ENCODE measurements at places on chromosomes 3 and 15.
A peak's percentile ranks its signal among the peaks of the same experiment; 100 is the strongest.

GRCh38 chr3:149042789-149043386, 43.4 kb downstream of the HLTF start:
- DNase-seq = peak; percentile 26

- DNase-seq = no peak
These were observed 120.1 kb downstream of the LRRN1 start for GRCh38 chr3:3919316-3919715.

GRCh38 chr15:63491979-63492378, 12.4 kb upstream of the USP3 start:
- peak; percentile 61 for DNase-seq

DNA sequence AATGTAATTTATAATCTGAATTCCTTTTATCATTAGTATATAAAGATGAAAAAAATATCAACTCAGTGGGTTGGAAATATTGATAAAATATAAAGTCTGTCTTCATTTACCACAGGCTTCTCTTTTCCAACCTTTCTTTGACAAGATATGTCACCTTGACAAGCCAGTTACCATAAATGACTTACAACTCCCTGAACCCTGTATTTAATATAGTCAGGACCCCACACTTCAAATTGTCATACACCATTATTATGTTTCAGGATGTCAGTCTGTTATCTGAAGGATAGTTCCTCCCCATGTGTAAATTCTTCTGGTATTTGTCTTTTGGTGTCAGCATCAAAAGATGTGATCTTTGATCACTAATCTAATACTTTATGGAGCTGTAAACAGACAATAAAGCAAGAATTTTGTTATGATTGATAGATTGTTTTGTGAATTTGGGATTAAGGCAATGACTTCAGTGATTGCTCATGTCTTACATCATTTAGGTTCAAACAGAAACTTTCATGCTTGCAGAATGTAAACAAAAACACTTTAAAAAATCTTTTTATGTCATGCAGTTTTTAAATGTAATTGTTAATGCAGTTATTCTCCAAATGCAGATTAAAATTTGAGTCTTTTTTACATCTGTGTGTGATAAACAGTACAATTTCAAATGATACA, 503.5 kb upstream of the BCHE start:
- DNase-seq = no peak

- DNase-seq = no peak
These were observed 10.1 kb upstream of the CAMK1 start for GRCh38 chr3:9779721-9780457.

DNA sequence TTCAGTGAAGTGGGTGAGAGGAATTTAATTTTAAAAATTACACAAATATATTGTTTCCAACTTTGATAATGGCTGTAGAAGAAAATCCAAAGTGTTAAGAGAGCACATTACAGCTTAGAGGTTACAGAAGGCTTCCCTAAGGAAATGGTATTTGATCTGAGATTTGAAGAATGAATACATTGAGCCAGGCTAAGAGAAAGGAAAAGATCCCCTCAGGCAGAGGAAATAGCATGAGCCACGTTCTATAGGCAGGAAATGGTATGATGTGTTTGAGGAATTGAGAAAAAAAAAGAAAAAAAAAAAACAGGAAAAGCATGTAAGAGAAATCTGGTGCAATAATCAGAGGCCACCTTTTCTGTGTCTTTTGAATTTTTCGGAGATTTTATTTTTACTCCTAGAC, 48.6 kb downstream of the UNC13C start:
- DNase-seq = no peak

DNA sequence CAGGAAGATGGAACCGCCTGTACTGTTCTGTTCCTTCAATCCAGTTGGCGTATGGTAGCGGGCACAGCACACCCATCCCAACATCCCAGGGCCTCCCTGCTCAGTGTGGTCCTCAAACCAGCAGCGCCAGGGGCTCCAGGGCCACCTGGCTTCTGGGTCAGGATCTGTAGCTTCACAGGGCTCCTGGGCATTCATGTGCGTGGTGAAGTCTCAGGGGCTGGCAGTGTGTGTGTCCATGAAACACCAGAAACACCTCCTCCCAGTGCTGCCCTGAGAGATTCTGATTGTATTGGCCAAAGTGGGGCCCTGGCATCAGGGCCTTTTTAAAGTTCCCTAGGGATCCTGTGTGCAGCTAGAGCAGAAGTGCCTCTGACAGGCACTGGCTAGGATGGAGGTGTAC, 42.1 kb downstream of the ABTB1 start:
- no peak for DNase-seq

DNA sequence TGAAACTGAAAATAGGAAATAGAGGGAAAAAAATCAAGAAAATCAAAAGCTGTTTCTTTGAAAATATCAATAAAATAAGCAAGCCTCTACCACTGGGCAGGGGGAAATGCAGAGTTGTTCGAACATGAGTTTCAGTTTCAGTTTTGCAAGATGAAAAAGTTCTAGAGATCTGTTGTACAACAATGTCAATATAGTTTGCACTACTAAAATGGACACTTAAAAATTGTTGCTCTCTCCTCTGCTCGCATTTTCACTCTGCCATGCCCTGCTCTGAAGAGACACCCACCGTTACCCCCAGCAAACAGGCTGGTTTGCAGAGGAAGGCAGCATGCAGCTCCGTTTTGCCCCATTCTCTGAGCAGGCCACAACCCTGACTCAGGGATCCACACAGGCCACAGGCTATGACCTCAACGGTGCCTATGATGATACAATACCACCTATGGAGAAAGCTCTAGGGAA, 64.5 kb downstream of the ZNF148 start:
- no peak for DNase-seq

DNA sequence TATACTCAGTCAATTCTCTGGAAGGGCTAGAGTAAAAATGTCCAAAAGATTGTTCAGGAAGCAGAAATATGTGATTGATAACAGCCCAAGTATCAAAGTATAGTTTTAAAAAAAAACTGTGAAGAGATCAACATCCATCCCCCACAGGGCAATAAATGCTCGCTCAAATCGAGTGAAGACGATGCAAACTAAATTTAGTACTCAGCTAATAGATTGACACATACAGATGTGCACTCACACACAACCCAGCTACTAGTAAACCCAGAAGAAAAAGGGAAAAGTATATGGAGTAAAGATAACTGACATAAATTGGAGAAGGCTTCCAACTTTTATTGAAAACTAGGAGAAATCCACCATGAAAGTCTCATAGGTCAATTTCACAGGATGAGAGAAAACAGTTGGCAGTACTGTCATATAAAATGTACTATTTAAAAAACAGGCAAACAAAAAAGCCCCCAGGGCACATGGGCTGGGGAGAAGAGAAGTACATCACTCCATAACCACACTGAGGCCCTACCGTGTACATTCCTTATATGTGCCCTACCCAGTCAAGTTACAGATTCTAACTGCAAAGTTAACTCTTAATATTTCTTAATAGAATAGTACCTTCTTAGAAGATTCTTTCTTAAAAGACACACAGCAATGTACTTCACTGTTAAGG, 125.7 kb downstream of the TBL1XR1 start:
- DNase-seq = no peak

DNA sequence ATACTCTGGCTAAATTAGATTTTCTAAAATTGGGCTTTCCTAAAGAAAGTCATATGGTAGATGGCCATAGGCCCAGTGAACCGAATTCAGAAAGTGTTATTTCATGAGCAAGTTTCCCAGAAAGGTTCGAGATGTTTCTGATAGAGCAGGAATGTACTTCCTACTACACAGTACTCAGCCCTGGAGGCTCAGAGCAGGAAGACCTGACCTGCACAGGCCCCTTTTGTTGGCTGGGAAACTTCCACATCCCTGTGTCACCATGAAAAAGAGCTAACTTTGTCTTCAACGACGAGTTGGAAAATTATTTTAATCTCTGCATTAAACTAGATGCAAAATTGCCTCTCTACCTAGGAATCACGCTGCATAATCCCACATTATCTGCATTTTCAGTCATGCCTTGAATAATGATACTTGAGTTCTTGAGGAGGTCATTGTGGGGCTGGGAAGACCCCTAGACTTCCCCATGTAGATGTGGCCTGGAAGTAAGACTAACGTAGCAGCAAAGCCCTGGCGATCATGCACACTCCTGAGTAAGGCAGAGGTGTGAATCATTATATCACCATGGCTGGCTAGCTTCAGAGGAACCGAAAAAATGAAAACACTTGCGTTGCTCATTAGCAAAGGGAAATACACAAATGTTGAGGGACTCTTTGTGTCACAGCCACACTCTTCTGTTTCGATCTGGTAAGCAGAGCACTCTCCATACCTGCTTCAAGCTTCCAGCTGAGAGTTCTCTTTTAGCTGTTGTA, 47.1 kb downstream of the CMTM7 start:
- DNase-seq = no peak

DNA sequence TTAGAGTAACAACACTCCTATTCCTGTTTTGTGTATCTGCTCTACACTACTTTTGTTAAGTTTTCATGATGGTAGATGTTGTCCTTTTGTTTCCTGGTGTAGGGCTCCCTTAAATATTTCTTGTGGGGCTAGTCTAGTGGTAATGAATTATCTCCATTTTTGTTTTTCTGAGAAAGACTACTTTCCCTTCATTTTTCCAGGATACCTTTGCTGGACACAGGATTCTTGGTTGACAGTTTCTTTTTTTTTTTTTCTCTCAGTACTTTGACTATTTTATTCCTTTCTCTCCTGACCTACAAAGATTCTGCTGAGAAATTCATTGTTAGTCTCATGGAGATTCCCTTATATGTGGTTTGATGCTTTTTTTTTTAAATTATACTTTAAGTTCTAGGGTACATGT, 37.9 kb downstream of the FAIM start:
- DNase-seq = no peak

GRCh38 chr15:28047277-28047676, 51.8 kb downstream of the OCA2 start:
- DNase-seq = no peak

DNA sequence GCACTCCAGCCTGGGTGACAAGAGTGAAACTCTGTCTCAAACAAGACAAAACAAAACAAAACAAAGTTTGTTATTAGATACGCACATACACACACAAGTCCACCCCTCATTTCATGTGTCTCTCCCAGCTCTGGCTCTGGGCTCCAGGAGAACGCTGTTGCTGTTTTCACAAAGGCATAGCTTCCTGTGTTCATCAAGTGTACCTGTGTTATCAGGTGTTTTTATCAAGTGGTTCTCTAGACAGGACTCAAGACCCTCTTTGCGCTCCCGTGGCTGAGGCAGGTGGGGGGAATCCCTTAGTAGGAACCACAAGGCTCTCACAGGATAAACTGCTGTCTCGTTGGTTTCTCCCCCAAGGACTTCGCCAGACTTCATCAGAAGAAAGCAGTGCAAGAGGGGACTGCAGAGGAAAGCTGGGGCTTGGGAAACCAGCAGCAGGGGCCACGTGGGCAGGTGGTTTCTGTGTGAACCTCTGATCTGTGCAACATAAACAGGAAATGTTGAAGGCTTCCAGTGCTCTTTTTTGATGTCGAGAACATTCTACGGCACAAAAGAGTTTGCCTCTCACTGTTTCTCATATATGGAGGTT, 6.9 kb upstream of the PPP1R2 start:
- no peak for DNase-seq

- no peak for DNase-seq
These were observed 81.8 kb upstream of the GRM7 start for GRCh38 chr3:6779140-6779539.

GRCh38 chr15:40096094-40096891, 12.4 kb downstream of the BMF start:
- no peak for DNase-seq

- peak; percentile 13 for DNase-seq
These were observed 84.3 kb downstream of the ATP1B3 start for GRCh38 chr3:141960731-141961130.

DNA sequence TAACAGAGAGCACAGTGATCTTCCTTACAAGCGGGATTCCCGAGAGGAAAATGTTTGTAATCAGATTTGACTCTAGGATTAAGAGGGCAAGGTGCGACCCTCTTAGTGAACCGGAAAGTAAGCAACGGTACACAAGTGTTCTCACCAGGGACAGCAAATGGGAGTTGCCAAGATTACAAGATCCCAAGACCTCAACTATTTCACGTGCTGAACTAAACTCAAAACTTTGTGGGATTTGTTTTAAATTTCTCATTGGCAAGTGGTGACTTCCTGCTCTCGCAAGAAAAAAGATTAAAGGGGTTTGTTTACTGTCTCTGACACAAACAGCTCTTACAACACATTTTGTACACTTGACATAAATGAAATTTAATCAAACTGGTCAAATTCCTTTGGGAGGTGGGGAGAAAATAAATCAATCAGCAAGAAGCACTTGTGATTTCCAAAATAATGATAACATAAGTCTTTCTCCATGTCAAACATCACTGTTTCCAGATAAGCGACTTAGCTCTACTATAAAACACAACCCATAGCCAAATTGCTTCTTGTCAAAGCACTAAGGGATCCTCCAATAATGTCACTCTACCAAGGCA, 2.2 kb upstream of the PGPEP1L start:
- DNase-seq = no peak

DNA sequence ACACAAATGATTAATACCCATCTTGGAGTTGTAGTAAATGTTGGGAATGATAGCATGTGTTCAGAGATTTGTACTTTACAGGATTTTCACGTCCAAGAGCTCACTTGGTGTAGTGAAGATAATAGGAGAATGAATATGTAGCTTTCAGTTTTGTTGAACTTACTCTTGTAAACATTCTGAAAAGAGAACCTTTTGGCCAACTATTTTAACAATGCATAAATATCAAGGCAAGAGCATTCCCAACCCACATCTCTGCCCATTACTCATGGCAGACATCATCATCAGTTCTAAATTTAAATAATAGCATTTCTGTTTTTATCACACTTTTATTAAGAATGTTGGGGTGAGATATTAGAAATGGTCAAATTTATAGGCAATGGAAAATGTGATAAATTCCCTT, 465.2 kb upstream of the TPRG1 start:
- no peak for DNase-seq

DNA sequence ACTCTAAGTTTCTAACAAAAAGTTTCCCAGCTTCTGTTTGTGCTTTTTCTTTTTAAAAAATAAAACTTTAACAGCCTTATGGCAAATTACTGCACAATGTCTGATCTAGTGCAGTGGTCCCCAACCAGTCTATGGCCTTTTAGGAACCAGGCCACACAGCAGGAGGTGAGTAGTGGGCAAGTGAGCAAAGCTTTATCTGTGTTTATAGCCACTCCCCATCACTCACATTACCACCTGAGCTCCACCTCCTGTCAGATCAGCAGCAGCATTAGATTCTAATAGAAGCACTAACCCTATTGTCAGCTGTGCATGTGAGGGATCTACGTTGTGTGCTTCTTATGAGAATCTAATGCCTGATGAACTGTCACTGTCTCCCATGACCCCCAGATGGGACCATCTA, 5.6 kb downstream of the MKRN2 start:
- DNase-seq = no peak

DNA sequence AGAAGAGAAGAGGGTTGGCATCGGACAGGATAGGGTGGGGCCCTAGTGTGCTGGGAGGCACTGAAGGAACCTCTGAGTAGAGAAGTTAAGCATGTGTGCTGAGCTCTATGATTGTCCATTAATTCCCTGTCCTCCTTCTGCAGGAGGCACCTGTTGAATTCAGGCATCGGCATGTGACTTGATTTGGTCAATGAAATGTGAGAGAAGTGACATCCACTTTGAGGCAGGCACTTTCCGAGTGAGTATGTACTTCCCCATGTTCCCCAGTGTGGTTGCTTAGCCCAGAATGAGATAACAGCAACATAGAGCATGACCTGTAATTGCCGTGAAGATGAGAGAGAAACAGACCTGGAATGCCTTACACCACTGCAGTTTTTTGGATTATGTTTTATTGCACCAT, 224.8 kb downstream of the RPLP1 start:
- no peak for DNase-seq

Measured in fibroblast of the conjunctiva (primary cell).